ENCODE measurements at places on chromosomes 5 and 9.

DNA sequence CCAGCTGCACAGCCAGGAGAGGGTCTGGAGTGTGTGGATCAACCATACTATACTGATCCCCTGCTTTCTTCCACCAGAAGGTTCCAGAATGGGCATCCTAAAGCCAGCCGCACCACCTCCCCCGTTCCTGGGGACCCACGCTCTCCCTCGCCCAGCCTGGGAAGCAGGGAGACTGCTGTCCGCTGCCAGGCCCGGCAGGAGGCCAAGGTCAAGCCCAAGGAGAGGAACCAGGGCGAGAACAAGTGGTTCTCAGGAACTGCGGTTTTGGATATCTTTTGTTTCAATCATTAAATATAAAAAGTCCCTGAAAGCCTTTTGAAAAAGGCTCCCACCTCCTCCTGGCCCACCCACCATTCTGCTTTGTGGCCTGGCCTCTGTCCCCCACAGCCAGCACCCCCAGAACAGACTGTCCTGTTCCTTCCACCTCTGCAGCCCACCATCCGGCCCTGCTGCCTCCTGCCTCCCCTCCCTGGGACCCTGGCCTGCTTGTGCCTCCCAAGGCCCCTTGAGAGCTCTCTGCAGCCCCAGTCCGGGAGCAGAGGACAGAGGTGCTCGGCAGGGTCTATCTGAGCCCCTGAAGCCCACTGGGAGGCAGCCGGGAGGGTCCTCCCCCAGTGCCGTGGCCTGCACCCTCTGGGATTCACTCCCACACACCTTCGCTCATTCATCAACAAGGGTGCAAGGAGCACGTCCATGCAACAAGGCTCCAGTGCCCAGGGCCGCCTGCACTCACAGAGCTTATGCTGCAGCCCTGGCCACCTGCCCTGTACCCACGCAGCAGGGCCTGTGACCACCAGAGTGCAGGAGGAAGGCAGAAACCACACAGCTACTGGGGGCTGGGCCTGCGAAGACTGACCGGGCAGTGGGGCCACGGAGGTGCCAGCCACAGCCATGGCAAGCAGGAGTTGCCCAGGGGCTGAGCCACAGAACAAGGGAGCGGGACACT, 614 bp upstream of the LCN6 start:
- DNase-seq = no peak

- DNase-seq = no peak
Measured at GRCh38 chr5:82176115-82176814, 101.9 kb downstream of the RPS23 start.

DNA sequence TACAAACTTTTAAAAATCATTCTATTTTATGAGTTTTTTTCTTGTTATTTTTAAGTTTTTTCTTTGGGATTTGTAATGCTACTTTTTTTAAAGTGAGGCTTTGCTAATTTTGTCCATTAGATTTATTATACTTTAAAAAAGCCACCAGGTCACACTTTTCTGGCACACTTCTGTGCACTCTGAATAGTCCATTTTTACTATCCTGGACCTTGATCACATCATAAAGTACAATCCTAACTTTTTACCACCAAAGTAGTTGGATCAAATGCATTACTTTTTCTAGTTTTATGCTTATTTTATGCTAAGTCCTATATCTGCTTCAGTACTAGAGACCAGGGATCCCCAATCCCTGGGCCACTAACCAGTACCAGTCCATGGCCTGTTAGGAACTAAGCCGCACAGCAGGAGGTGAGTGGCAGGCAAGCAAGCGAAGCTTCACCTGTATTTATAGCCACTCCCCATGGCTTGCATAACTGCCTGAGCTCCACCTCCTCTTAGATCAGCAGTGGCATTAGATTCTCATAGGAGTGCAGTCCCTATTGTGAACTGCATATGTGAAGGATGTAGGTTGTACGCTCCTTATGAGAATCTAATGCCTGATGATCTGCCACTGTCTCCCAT, 16.0 kb downstream of the FRRS1L start:
- DNase-seq = no peak

DNA sequence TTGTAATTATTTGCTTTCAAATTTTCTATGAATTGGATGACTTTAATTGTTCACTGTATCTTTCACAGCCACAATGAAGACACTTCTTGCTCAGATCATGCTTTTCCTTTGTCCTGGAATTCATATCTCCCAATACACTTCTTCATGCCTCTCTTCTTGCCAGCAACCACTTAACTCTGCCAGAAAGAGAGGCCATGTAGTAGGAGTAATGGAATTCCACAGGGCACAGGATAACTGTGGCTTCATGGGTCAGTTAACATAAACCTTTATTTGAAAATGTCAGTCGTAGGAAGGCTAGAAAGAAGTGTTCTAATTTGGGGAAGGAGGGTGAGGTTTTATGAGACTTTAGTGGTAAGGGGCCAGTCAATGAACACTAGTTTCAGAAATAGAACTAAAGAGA, 190.3 kb downstream of the TMEM167A start:
- DNase-seq = no peak

GRCh38 chr9:108052431-108053080, 563.0 kb upstream of the KLF4 start:
- no peak for DNase-seq

DNA sequence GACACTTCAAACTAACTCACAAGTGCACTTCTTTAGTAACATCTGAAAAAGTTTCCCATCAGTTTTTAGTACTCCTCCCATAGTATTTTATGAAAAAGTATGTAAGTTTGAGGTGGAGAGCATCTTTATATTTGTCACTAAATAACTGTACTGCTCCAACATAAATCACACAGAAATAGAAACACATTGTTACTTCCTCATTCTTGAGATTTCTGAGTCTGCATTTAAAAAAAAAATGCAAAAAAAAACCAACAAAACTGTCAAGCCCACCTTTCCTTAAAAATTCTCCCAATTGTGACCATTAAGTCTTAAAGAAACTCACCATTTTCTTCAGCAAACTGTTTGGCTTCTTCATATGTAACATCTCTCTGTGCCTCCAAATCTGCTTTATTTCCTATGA, 18.7 kb downstream of the RAB14 start:
- DNase-seq = no peak

GRCh38 chr5:84228266-84228665, 156.4 kb downstream of the EDIL3 start:
- DNase-seq = no peak

GRCh38 chr9:113624721-113625120, 161.2 kb downstream of the RGS3 start:
- peak; percentile 6 for DNase-seq

GRCh38 chr5:78269088-78269703, 25.3 kb downstream of the AP3B1 start:
- DNase-seq = no peak

DNA sequence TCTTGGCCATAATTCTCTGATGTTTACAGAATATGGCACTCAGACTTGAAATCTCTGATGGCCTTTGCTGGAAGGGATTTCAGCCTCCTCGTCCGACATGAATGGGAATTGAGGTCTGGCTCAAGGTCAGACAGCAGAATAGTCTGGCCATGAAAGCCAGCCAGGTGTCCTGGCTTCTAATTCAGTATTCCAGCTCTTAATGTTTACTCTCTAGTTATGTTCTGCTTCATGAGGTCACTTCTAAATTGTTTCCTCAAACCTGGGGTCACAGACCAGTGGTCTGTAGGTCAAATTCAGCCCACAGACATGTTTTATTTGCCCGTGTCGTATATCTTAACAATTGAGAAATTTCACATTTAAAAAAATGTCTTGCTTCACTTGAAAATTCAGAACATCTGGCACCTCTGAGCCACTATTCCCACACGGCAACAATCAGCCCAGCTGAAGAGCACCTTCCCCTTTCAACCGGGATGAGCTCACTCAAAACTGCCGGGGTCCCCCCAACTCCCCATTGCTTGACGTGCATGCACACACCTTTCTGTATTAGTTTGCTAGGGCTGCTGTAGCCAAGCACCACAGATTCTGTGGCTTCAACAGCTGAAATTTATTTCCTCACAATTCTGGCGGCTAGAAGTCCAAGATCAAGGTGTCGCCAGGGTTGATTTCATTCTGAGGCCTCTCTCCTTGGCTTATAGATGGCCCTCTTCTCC, 243.5 kb downstream of the ENC1 start:
- DNase-seq = no peak

DNA sequence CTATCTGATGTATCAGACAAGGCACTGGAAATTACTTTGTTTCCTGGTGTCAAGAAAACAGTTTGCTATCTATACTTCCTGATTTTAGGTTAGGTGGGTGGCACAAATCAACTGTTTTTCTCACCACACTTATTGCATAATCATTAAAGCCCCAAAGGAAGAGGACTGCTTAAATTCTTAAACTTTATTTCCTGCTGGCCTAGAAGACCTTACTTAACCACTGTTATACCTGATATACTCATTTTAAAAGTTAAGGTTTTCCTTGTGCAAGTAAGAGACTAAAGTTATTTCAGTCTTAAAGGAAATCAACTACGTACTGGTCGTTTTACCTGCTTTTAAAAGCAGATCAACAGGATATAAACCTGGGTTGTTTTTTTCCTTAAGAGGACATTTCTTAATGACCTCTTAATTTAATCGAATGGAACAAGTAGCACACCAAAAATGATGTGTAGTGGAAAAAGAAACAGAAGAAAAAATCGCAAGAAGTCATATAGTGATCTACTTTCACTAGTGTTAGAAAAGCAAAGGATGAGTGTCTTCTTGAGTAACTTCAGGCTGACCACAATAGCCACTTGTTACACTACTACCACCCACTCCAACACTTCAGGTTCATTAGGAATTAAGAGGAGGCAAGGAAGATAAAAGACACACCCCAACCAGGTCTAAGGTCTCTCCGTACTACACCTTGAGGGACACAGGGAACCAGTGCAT, 974 bp downstream of the CLINT1 start:
- no peak for DNase-seq

DNA sequence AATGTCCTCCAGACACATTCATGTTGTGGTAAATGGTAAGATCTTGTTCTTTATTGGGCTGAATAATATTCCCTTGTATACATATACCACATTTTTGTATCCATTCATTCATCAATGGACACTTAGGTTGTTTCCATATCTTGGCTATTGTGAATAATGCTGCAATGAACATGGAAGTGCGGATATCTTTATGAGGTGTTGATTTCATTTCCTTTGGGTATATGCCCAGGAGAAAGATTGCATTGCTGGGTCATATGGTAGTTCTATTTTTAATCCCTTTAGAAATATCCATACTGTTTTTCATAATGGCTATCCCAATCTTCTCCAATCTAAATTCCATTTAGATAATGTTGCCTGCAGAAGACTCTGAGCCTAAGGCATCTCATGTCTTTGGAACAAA, 78.0 kb upstream of the TNC start:
- no peak for DNase-seq

DNA sequence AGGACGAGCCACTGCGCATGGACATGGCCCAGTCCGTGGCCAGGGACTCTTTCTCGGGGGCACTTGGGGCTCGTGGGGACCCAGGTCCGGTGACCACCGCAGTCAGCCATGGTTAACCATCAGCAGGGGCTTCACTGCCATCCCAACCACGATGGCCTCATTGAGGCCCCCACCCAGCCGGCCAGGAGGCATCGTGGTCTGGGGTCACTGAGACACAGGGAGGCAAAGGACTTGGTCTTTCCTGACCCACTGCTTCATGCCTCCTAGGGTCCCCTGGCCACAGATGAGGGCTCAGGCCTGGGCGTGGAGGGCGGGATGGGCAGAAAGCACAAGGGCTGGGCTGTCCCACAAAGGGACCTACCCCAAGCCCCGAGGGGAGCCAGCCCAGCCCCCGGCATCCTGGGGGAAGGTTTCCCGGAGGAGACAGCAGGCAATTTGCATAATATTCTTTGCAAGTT, 6.6 kb downstream of the NACC2 start:
- DNase-seq = no peak

- DNase-seq = no peak
Measured at GRCh38 chr5:134552301-134552700, 26.8 kb downstream of the JADE2 start.

DNA sequence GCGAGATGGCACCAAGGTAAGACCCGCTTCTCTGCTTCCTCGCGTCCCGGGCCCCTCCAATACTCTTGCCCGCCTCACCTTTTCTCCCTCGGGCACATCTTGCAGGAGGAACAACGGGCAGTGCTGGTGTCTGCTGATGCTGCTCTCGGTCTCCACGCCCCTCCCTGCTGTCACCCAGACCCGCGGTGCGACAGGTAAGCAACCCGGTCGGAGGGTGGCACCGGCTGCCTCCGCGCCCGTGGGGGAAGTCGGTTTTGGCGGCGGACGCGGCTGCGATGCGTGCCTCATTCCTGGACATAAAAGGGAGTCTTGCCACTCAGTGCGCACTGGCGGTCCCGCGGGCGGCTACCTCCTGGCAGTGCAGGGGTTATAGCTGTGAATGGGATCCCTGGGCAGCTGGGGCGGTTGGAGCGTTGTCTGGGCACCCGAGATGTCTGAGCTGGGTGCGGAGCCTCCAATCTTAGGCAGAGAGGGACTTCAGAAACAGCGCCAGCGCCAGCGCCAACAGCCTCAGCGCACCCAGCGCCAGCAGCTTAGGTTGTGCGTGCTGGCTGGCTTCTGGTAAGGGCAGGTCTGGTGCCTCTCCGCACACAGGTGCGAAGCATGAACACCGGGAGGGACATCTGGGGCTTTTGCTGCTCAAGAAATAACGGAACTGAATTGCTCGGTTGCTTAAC, 488 bp downstream of the COL15A1 start:
- no peak for DNase-seq

GRCh38 chr5:116032094-116032517, at the start of gene ARL14EPL:
ARL14EPL (plus strand) TSS chr5:116032472; CDS start chr5:116051466, 18,994 bp downstream.
- no peak for DNase-seq

GRCh38 chr5:149437391-149438040, 58.4 kb upstream of the IL17B start:
- no peak for DNase-seq

GRCh38 chr5:138192826-138193225, 13.9 kb downstream of the KIF20A start:
- no peak for DNase-seq

DNA sequence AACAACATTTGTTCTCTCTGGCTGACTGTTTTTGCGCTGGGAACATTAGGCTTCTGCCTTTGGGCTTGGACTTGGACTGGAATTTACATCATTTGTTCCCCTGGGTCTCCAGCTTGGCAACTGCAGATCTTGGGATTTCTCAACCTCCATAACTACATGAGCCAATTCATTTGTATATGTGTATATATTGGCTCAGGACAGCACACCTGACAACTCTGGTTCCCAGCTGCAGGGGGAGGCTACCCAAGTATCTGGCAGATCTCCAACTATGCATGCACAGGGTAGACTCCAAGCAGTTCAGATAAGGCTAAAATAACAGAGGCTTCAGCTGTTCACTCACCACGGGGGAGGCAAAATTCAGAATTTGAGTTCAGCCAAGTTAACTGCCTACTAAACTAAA, 31.6 kb upstream of the F2RL1 start:
- DNase-seq = no peak

DNA sequence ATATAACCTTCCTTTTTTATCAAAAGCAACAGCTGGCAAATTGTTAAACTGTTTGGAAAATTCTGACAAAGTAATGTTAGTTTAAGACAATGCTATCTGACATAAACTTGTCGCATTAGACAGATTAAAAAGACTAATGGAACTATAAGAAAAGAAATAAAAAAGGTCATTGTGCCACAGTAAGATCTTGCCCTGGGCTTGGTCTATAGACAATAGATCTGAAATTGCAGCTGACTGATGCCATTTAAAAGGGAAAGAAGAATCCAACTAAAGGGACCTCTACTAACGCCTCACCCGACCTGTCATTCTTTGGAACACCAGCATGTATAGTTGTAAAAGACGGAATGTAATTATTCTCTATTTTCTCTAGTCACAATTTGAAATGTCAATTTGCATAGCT, 644.4 kb upstream of the GRAMD2B start:
- DNase-seq = no peak

- no peak for DNase-seq
Measured at GRCh38 chr9:17018540-17019196, 116.2 kb upstream of the CNTLN start.

GRCh38 chr5:13632676-13633075, 311.8 kb downstream of the DNAH5 start:
- DNase-seq = no peak
